ENCODE measurements at places on chromosomes 4 and X. TPM values are rescaled to one million over a fixed set of nuclear protein-coding genes. Genes with fewer than 3 reads are reported as not detected.
A peak's percentile ranks its signal among the peaks of the same experiment; 100 is the strongest.

CXCL8 gene
- 12.6 TPM for total RNA-seq

PCDH19 gene
- total RNA-seq: 4.3 TPM

PASD1 gene
- not detected for total RNA-seq

IGSF1 gene
- not detected for total RNA-seq

GRCh38 chrX:13647709-13648212, 5.2 kb upstream of the TCEANC start:
- peak; percentile 64 for DNase-seq

- peak; percentile 95 for DNase-seq
Measured at GRCh38 chr4:128571747-128572146, 237.8 kb upstream of the JADE1 start.

Data from endothelial cell of umbilical vein (primary cell).